ENCODE measurements at places on chromosomes 4 and X. TPM values are rescaled to one million over a fixed set of nuclear protein-coding genes. Genes with fewer than 3 reads are reported as not detected.

- no peak for DNase-seq
These were observed 550.5 kb downstream of the PDHA2 start for GRCh38 chr4:96390404-96390803.

- no peak for DNase-seq
These were observed 44.6 kb upstream of the SETD7 start for GRCh38 chr4:139600662-139601061.

GRCh38 chr4:77240469-77241066 is 83.6 kb downstream of the CCNG2 start:
- peak; percentile 44 for DNase-seq

DNA sequence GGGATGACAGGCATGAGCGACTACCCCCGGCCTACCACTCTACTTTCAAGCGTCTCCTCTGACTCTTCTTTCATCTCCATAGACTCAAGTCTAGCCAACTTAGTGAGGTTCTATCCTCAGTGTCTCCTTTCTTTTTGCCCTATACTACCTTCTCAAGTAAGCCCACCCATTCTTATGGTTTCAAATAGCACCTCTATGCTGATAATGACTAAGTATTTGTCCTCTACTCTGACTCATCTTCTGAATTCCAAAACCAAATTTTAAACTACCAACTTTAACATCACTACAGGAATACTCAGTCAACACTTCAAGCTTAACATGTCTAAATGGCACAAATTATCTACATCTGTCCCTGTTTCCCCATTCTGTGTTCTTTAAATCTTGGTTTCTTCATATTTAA is 47.8 kb downstream of the ELF2 start:
- no peak for DNase-seq

DNA sequence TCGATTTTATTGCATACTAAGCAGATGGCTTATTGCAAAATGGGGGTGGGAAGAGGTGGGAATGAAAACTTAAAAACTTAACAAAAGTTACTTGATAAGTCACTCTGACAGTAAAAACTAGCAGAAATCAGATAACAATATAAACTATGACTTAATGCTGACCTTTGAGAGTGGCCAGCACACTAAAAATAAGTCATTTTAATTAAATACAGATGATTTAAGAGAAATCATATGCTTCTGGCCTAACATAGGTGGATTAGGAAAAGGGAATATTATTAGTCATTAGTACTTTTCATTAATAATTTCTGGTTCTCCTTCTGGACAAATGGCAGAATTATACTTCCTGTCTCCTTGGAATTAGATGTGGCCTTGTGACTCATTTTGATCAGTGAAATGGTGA is 756.7 kb downstream of the PCDH19 start:
- DNase-seq = no peak

DNA sequence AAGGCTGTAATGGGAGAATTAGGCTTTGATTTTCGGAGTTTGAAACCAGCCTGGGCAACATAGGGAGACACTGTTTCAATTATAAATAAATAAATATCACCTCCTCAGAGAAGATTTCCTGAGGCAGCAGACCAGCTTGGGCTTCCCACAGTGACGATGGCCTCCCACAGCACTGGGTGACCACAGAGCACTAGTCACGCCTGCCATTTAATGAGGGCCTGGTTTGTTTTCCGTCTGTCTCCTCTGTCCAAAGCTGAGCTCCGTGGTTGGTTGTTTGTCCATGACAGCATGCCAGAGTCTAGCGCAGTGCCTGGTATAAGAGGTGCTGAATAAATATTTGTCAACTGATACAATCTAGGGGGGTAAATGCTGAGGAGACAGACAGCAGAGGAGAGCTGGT is 10.4 kb upstream of the PDGFRA start:
- no peak for DNase-seq

- DNase-seq = no peak
These were observed 48.4 kb upstream of the RPS6KA3 start for GRCh38 chrX:20315140-20315539.

- DNase-seq = no peak
These were observed 111.3 kb downstream of the AFF1 start for GRCh38 chr4:87046121-87046551.

DNA sequence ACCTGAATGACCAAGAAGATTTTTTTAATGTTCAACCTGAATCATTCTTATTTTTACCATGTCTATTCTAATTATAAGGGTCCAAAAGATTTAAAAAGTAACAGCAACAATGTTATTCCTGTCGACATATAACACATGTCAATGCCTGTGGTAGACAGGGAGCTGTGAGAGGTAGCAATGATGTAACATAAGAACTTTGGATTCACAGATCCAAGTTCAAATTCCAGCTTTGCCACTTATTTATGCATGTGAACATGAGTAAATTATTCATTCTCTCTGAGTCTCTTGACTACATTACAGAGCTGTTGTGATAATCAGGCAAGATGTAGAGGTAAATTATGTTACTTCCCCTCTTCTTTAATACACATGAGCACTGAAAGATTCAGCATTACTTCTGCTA is 54.5 kb downstream of the KLHL8 start:
- DNase-seq = no peak

- DNase-seq = peak; percentile 5
These were observed 16.2 kb downstream of the AWAT2 start for GRCh38 chrX:70033348-70034051.

- DNase-seq = peak; percentile 2
These were observed 496.5 kb downstream of the PCDH19 start for GRCh38 chrX:99913611-99914010.

DNA sequence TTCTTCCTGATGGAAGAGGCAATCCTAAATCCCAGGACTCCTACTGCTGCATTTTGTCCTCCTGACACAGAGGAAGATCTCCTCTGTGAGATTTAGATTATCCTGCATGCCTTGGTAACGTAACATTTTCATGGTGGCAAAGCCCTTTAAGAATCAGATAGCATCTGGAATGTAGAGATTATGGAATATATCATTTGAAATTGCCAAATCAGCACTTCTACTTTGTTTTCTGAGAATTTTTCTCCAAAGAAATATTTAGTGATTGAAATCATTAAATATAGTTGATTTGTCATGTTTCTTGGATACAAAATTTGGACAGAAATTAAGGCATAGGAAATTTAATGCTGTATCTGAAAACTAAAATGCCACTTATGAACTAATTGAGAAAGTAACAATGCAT is 326.9 kb downstream of the EPHA5 start:
- no peak for DNase-seq

DNA sequence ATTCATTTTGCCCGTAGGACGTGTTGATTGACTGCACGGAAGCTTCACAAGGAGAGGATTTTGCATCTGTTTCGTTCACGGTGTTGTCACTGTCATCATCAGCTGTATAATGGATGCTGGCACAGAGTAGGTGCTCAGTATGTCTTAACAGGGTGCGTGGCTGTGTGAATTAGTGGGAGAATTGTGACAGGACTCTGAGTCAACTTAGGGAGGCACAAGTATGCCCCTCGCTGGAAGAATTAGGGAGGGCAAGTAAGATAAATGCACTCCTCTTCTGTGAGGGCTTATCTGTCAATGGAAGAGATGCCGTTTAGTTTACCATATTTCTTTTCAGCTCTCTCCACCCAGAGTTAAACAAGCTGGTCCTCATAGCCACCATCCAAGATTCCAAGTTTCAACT is 107.2 kb downstream of the TRIML1 start:
- DNase-seq = no peak

- no peak for DNase-seq
These were observed 533.3 kb downstream of the TMA16 start for GRCh38 chr4:164027805-164028204.

GRCh38 chrX:37644381-37645305 is 40.9 kb upstream of the XK start:
- no peak for DNase-seq

DNA sequence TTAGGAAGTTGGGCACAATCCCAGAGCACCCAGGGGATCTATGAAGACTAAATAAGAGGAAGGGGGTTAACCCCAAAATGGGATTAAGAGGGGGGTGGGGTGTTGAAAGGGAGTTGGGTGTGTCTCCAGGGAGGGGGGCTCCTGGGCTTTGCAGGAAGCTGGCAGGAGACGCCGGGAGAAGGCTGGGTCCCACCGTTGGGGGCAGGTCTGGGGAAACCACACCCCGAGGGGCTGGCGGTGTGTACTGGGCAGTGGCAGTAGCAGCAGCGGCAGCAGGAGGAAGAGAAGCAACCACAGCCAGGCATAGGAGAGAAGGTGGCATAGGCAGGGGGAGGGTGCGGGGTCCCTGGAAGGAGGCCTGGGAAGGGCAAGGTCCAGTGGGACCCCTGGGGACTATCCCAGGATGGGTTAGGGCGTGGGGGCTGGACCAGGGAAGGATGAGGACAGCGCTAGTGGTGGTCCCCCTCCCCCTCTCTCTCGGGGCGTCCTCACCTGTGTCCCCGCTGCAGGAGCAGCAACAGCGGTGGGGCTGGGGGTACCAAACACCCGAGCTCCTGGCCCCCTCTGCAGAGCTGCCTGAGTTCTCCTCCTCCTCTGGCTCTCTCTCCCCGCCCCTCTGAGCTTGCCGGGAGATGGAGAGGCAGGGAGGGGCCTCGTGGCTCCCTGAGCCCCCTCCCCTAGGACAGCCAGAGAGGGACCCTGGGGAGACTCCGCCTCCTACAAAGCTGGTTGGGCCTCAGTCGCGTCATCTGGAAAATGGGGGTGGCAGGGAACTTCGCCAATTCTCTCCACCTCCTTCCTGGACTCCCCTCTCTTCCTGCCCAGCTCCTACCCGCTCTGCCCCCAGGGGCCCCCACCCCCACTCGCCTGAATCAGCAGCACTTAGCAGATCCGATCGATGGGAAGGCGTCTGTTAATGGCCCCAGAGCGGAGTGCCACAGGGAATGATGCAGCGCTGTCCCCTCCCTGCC is at the start of gene KCND1:
TSS of gene KCND1 (minus strand) at position 596 of the 971 bp plus-strand sequence. CDS start 1,573 bp downstream, outside the sequence.
- peak; percentile 50 for DNase-seq

DNA sequence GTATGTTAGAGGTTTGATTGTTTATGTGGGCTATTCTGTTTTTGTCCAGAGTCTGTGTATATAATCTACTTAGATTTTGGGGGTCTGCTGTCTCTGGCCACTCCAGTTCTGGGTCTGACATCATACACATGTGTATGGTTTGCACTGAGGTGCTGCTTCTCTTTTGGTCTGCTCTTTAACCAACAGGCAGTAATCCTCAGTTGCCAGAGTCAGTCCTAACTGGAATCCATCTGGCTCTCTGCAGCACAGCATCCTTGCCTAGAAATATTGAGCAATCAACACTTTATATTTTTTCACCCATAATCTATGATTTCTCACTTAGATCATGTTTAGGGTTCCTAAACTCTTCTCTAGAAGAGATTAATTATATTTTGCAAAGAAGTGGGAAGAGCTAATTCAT is 98.3 kb upstream of the SFRP2 start:
- DNase-seq = no peak

GRCh38 chrX:23900220-23900797 is 7.4 kb downstream of the APOO start:
- no peak for DNase-seq

- DNase-seq = no peak
These were observed 76.8 kb downstream of the CFAP299 start for GRCh38 chr4:80412322-80412721.

The HSFX3 gene
- not detected for total RNA-seq

The CT55 gene
- not detected for total RNA-seq

The GUCY1A1 gene
- total RNA-seq = 29.0 TPM

The KCTD8 gene
- 0.12 TPM for total RNA-seq

The TASL gene
- not detected for total RNA-seq

The NUDT10 gene
- total RNA-seq = 0.12 TPM
